ENCODE measurements at places on chromosomes 5 and 9. TPM values are rescaled to one million over a fixed set of nuclear protein-coding genes. Genes with fewer than 3 reads are reported as not detected.

DNA sequence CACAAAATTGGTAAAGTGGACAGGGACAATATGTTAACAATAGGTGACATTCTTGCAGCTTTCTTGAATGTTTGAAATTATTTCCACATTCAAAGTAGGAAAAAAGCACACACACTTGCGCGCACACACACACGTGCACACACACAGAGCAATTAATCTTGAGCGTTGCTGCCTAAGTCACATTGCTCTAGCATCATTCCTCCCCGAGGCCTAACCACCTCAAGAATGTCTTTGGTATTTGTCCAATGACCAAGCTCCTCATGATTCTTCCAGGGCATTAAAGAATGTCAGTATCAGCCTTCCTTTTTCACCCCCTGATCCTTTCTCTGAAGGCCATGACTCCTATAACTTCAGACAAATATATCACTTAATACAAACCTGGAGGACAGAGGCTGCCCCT lies 198.1 kb downstream of the NPR3 start:
- no peak for DNase-seq

DNA sequence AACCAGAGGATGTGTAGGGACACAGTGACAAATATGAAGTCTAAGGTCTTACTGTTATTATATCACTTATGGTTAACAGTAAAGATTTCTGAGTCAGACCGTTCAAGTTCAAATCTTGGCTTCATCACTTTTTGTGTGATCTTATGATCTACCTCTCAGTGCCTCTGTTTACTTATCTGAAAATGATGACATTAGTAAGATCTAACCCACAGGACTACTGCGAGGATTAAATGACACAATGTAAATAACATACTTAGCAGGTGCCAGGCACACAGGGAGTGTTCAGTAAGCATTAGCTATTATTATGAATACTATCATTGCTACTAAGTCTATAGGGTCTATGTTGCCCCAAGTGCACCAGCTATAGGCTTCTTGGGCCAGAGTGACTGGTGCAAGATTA lies 2.0 kb downstream of the IRF1 start:
- no peak for DNase-seq

GRCh38 chr5:7867260-7867659 lies 1.6 kb downstream of the FASTKD3 start:
- no peak for DNase-seq

DNA sequence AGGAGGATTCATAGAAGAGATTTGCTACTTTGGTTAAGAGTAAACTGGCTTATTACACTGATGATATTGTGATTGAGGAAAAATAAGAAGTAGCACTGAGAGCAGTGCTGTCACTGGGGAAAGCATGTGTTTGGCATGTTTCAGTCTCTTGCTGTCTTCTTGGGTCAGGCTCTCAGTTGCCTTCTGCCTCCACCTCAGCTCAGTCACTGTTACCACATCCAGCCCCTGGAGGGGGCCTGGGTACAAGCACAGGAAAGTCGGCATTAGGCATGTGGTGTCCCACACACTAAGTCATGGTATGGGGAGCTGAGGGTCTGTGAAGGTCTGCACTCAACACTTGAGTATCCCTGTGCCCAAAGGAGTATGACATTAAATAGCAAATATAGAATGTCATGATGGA lies 958.3 kb upstream of the CDH9 start:
- DNase-seq, result no peak

- no peak for DNase-seq
Observed at GRCh38 chr5:145925353-145925752, 11.0 kb upstream of the SH3RF2 start.

DNA sequence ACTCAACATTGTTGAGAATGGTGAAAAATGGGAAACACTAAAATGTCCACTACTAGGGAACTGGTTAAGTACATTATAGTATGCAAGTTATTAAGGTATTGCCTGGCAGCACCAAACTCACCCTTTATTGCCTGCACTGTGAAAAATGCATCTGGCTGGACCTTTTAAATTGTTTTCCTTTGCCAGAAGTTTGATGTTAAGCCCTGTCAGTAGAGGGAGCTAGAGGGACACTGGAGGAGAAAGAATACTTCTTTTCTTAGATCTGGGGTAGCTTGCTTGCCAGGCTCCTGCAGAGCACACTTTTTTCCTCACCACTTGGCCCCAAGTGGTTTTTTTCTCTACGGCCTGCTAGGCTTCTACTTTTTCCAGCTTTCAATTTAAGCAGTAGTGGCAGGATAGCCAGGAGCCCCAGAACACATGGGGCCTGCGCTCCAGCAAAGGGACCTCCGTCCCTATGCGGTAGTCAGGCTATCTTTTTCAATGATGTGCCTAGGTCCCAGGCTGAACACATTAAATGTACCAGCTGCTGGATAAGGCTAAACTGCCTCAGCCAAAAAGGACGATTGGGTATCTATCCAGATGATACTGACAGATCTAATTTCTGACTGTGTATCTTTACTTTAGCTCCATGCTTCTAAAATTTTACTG lies 8.0 kb upstream of the HABP4 start:
- no peak for DNase-seq

Gene FAM81B
- not detected for total RNA-seq

Gene PCDHA10
- 0.69 TPM for total RNA-seq

Gene FBLL1
- total RNA-seq, result 0.57 TPM

Gene ZNF454
- total RNA-seq, result 2.2 TPM
